ENCODE measurements at places on chromosomes 11 and 22. TPM values are rescaled to one million over a fixed set of nuclear protein-coding genes. Genes with fewer than 3 reads are reported as not detected.

Gene DENND5A
- 207 TPM for total RNA-seq

Gene GAL3ST1
- total RNA-seq: under 0.01 TPM

Gene SLC5A4
- 2.1 TPM for total RNA-seq

Gene WNT7B
- total RNA-seq: not detected

Gene RHOD
- 3.8 TPM for total RNA-seq

Gene KCNJ1
- total RNA-seq: not detected

Gene SERHL2
- 1.3 TPM for total RNA-seq

Gene DCPS
- 11.4 TPM for total RNA-seq

Gene TMEM191B
- 0.36 TPM for total RNA-seq

Gene MS4A10
- total RNA-seq: not detected

Gene UFD1
- 113 TPM for total RNA-seq

Gene PCNX3
- 12.2 TPM for total RNA-seq

Gene FGF4
- total RNA-seq: not detected

Gene GSTT2B
- 5.1 TPM for total RNA-seq

Gene CCDC73
- not detected for total RNA-seq

Gene GRK3
- 0.81 TPM for total RNA-seq

Gene GCAT
- 31.3 TPM for total RNA-seq

Gene KDM2A
- 52.8 TPM for total RNA-seq

Gene GRAMD4
- total RNA-seq: 12.8 TPM

Gene LRRC74B
- total RNA-seq: not detected

Gene TMEM151A
- not detected for total RNA-seq

Gene ZNRF3
- 2.6 TPM for total RNA-seq

Gene TMEM109
- total RNA-seq: 62.5 TPM

Gene CHST1
- 19.0 TPM for total RNA-seq

Gene CASP12
- total RNA-seq: 1.6 TPM

Gene BRD1
- total RNA-seq: 20.6 TPM

Gene CRYBA4
- total RNA-seq: not detected

Gene KRTAP5-1
- not detected for total RNA-seq

Gene LGR4
- 11.8 TPM for total RNA-seq

Gene VSIG2
- total RNA-seq: 0.85 TPM

Gene DDI1
- total RNA-seq: not detected

Gene CECR2
- 0.19 TPM for total RNA-seq

Gene PGA5
- total RNA-seq: not detected

Gene MRPL21
- 75.7 TPM for total RNA-seq
